Osteoblast (primary cell): ENCODE measurements at places on chromosomes 6 and 20.

DNA sequence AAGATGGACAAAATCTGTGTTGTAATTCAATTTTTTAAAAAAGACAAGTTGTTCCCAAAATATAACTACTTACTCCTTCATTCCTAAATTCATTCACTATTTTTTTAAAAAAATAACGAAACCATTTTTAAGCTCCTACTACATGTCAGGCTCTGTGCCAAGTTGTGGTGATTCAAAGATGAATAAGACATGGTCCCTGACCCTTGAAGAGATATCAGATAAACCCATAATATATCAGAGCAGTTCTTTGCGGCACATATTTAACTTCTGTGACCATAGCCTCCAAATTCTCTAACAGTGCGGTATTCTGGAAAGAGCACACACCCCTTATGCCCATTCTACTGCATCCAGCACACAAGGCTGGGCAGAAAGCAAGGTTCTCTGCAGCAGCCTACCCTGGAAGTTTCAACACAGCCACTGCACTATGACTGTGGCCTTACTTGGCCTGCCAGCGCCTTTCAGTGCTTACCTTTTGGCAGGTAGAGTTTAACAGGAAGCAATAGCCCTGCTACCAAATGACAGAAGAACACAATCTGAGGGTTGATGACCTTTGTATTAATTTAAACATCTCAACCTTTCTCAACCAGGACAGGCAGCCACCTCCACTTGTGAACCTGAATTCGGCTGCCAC, 406.5 kb downstream of the BTBD9 start:
- peak; percentile 79 for DNase-seq

GRCh38 chr6:125480146-125480545, 178.4 kb upstream of the HDDC2 start:
- DNase-seq = no peak

DNA sequence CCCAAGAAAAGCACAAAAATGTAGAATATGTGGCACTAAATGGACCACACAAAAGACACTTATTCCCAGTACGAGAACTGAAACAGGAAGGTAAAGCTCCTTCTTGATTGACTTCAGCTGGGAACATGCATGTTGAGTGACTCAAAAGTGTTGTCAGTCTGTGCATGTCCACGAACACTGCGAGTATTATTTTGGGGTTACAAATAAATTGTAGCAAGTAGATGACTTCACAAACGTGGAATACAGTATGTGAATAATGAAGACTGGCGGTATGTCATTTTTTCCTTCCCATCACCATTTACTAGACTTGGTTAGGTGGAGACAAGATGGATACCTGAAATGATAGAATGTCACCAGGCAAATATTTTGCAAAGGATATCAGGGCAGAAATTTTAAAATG, 45.4 kb downstream of the L3MBTL3 start:
- DNase-seq = peak; percentile 68

- DNase-seq = no peak
Observed at GRCh38 chr6:161694995-161695394, 421.1 kb upstream of the AGPAT4 start.

- peak; percentile 75 for DNase-seq
Observed at GRCh38 chr6:35483893-35484645, 12.8 kb downstream of the TEAD3 start.

DNA sequence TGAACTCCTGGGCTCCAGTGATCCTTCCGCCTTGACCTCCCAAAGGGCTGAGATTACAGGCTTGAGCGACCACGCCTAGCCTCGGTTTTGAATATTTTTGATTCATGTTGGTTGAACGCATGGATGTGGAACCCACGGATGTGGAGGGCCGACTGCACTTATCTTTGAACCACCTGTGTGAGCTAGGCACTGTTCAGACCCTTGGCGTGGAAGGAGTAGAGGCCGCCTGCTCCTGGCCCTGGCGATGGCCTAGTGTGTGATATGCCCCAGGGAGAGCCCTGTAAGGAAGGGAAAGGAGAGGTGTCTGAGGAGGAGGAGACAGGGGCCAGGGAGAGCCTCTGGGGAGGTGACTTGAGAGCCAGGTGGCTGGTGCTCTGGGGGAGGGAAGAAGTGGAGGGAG, 64.3 kb downstream of the BCAS4 start:
- DNase-seq = peak; percentile 2
